ENCODE measurements at places on chromosomes 5 and 9. TPM values are rescaled to one million over a fixed set of nuclear protein-coding genes. Genes with fewer than 3 reads are reported as not detected.

Gene ZNF367
- 7.8 TPM for total RNA-seq

Gene ECM2
- total RNA-seq: 0.31 TPM

Gene PCDHGB1
- total RNA-seq: not detected

Gene PCDHB15
- total RNA-seq: not detected

Gene CCDC183
- total RNA-seq: 1.7 TPM

Gene SH3PXD2B
- total RNA-seq: 0.52 TPM

Gene GDF9
- total RNA-seq: 0.42 TPM

Gene F12
- 0.52 TPM for total RNA-seq

Gene IFNA2
- total RNA-seq: 0.21 TPM

Gene GPX3
- 1.6 TPM for total RNA-seq

Gene PCDHA12
- total RNA-seq: not detected

Gene RGS3
- total RNA-seq: 15.4 TPM

Gene IL3
- total RNA-seq: not detected

Gene LHFPL2
- 9.4 TPM for total RNA-seq

Gene TLX3
- not detected for total RNA-seq

Gene IL13
- total RNA-seq: 0.31 TPM

Gene TNFSF15
- total RNA-seq: 2.9 TPM

Gene DCANP1
- total RNA-seq: 0.10 TPM

Gene TAF11L11
- total RNA-seq: not detected

Gene LIFR
- 0.31 TPM for total RNA-seq

Gene KCNMB1
- total RNA-seq: 1.8 TPM

Gene ZNF300
- 4.0 TPM for total RNA-seq

Gene BTNL8
- not detected for total RNA-seq

Gene NCS1
- total RNA-seq: 0.42 TPM

Gene PDE6A
- total RNA-seq: not detected

Gene TEX10
- total RNA-seq: 18.9 TPM

Gene IRX1
- not detected for total RNA-seq

Gene CDC25C
- 1.2 TPM for total RNA-seq

Data from mononuclear cell (primary cell).